ENCODE measurements at places on chromosomes 11 and 22.

GRCh38 chr22:50297510-50298265 is 9.8 kb downstream of the PLXNB2 start:
- no peak for DNase-seq

DNA sequence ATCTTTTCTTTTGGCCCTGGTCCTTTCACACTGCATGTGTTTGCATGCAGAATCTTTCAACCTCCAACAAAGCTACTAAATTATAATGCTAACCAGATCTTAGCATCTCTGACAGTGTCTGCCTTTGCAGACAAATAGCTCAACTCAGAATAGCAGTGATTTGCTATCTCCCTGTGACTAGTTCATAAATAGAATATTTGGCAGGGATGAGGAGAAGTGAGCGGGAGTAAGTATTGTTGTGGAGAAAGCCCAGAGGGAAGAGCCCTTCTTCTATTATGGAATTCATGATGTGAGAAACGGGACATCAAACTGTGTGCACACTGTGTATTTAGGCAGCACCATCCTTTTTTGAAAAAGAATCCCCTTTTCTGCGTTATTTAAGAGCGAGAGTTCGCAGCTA is 288.0 kb upstream of the CHORDC1 start:
- no peak for DNase-seq

DNA sequence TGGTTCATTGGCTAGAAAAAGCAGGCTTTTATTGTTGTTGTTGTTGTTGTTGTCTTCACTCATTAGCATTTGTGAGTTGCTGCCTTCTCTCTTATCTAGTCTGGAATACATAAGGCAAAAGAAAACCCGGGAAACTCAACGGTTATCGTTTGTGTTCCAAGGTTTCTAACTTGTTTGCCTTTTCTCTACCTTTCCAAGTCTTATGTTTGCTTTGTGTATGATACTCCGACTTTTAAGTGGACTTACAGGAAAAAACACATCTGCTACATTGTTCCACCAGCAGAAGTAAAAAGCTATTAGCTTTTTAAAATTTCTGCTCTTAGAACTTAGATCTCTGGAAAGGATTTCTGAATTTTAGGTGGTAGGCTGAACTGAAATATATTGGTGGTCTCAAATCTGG is 27.0 kb upstream of the HIKESHI start:
- no peak for DNase-seq

GRCh38 chr11:75313513-75314272 is 37.8 kb downstream of the ARRB1 start:
- DNase-seq, result no peak

DNA sequence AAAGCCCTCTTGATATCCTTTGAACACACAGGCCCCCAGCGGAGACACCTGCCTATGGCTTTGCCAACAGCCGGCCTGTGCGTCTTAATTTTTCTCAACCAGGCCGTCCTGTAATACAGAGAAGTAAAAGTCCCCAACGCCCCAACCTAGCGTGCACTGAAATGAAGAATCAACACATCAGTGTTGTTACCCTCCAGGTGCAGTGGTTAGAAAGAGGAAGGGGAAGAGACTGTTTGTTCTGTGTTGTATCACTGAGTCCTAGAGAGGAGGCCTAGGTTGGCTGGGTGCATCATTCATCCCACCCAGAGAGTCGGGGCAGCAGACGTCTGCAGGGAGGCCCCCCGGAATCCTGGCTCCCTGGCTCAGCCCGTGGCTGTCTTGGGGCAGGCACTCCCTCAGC is 25.7 kb downstream of the SGSM1 start:
- no peak for DNase-seq

GRCh38 chr11:126063507-126063852 is 814 bp upstream of the CDON start:
- no peak for DNase-seq

GRCh38 chr11:75986966-75987365 is 172.0 kb downstream of the UVRAG start:
- DNase-seq, result no peak

- DNase-seq, result no peak
Observed at GRCh38 chr11:2527621-2528291, 82.9 kb downstream of the KCNQ1 start.

DNA sequence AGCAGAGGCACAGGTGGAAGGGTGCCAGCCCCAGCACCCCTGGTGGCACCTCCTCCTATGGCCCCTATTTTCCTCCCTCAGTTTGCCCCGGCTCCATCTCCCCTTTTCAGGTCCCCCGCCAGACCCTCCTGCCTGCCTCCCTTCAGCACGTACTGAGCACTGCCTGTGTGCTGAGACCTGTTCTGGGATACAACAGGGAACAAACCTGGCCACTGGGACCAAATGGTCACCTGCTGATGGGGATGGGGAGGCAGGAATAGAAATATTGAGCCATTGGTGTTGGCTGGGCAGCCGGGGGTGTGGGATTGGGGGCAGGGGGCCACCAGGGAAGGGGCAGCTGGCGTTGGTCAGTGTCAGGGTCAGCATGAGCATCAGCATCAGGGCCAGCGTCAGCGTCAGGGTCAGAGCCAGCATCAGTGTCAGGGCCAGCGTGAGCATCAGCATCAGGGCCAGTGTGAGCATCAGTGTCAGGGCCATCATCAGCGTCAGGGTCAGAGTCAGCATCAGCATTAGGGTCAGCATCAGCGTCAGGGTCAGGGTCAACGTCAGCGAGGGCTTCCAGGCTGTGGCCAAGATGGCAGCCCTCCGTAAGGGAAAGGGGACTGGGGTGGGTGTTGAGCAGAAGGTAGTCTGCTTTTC is 7.5 kb downstream of the ZNF74 start:
- DNase-seq, result no peak

DNA sequence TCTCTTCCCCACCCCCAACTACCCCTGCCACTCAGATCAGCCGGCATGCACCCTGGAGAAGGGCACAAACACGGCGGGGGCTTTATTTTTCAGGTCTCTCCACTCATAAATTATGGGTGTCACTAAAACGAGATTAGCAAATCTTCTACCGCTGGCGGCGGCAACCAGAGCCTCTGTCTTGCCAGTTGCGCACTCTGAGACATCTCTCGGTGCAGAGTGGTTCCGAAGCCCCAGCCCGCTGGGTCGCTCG is 125.3 kb upstream of the C11orf58 start:
- DNase-seq, result no peak

DNA sequence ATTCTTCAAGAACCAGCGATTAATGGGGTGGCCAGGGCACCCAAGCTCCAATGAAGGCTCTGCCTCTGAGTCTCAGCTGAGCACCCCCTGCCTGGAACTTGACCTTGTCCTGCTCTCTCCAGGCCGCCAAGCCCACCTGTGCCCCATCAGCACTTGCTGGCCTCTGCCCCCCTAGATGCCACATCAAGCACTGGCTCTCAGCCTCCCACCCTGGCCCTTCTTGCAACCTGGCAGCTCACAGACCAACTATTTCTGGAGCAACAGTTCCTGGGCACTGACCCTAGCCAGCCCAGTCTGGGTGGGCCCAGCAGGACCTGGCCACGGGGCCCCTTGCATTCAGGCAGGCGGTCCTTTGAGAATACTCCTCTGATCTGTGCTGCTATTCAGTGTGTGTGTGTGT is 98.8 kb upstream of the PITPNB start:
- DNase-seq, result no peak

DNA sequence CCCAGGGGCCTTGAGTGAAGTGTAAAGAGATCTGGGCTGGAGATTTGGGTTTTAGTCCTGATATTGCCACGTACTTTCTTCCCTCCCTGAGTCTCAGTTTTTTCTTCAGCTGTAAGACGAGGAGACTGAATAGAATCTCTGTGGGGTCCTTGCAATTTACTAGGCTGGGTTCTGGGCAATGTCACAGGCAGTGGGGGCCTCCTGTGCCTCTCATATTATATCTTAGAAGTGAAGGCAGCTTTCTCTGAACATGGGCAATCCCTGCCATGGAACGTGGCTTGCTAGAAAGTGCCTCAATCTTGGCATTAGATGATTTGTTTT is 62.0 kb upstream of the PTPRJ start:
- no peak for DNase-seq

DNA sequence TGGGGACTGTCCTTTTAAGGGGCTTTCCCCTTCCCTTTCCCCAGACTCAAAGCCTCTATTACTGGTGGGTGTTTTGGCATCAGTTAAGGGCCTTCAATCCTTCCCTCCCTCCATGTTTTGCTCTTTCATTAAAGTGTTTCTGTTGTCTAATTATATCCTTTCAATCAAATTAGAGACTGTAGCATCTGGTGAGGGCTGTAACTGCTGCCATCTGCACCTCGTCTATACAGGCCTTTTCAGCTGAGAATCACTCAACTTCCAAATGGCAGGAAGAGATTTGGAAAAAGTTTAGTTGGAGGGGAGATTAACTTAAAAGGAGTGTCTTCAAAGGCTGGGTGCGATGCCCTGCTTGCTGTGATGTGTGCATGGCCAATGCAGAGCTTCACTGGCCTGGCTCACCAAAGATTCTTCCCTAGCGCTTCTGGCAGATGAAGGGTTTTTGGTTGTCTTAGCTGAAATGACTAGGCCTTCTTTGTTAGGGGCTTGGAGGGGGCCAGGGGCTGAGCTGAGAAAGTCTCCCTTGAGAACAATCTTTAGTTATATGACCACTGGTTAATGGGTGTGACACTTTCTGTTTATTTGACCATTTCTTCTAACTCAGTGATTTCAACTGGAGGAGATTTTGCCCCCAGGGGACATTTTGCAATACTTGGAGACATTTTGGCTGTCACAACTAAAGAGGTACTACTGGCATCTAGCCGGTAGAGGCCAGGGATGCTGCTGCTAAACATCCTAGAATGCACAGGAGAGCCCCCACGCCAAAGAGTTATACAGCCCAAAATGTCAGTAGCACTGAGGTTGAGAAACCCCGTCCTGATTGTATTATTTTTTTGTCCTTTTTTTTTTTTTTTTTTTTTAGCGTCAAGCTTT is 7.5 kb downstream of the KREMEN1 start:
- no peak for DNase-seq

- DNase-seq, result no peak
Observed at GRCh38 chr11:88098289-88098688, 77.0 kb downstream of the RAB38 start.

GRCh38 chr11:93791493-93791892 is 7.4 kb downstream of the MED17 start:
- DNase-seq, result no peak

GRCh38 chr11:86150847-86151173 is 81.9 kb upstream of the PICALM start:
- no peak for DNase-seq

DNA sequence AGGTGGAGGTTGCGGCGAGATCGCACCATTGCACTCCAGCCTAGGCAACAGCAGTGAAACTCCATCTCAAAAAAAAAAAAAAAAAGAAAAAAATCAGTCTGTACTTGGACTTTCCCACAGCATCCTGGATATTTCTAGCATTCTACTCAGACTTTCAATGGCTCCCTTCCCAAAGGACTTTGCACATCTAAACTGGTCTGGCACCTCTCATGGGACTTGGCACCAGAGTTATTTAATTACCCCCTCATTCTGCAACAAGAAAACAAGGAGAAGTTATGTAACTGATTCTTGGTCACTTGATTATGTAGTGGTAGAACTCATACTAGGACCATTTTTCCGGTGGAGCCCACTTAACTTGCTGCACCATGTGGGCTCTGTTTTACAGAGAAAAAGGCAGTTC is 519.5 kb downstream of the OPCML start:
- no peak for DNase-seq

Measured in iPS-NIHi11 (cell line).